ENCODE measurements at places on chromosomes 3 and 15.

GRCh38 chr3:27425896-27426565 is 56.8 kb upstream of the NEK10 start:
- no peak for DNase-seq

GRCh38 chr15:74209560-74209958 is 7.0 kb upstream of the STRA6 start:
- no peak for DNase-seq

DNA sequence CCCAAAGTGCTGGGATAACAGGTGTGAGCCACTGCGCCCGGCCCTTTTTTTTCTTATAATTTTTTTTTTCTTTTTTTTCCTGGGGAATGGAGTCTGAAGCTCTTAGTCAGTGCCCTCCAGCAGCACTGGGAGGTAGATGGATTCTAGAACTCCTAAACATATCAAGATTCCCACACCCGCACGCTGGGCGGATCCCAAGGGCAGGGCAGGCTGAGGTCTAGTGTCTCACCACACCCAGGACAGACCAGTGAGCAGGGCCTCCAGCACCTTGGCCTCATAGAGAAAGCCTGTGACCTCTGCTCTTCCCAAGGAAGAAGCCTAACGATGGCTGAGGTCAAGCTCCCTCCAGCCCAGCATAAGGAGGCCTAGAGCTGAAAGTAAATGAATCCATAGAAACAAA is 153.7 kb upstream of the MEF2A start:
- no peak for DNase-seq

GRCh38 chr15:48281674-48282073 is 49.6 kb upstream of the DUT start:
- no peak for DNase-seq

DNA sequence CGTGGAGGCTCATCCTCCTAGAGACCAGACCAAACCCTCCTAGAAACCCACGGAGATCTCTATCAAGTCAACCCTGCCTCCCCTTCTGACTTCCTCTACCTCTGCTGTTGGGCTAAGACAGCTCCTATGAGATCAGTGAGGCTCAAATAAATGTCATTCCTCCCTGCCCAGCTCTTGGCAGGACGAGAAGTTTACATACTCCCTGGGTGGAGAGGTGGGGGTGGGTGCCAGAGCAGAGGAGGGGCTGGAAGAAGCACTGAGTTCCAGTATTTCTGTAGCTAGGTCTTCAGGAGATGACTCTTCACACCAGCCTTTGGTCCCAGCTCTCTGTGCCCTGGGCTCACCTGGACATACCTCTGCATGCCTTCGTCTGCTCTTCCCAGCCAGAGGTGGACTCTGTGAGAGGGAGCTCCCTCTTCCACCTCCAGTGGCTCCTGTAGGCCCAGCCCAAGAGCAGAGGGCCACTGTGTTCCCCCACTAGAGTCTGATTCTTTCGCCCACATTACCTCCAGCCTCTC is 42.4 kb upstream of the TLE3 start:
- no peak for DNase-seq

GRCh38 chr3:65019443-65020055 is 331.7 kb upstream of the ADAMTS9 start:
- no peak for DNase-seq

DNA sequence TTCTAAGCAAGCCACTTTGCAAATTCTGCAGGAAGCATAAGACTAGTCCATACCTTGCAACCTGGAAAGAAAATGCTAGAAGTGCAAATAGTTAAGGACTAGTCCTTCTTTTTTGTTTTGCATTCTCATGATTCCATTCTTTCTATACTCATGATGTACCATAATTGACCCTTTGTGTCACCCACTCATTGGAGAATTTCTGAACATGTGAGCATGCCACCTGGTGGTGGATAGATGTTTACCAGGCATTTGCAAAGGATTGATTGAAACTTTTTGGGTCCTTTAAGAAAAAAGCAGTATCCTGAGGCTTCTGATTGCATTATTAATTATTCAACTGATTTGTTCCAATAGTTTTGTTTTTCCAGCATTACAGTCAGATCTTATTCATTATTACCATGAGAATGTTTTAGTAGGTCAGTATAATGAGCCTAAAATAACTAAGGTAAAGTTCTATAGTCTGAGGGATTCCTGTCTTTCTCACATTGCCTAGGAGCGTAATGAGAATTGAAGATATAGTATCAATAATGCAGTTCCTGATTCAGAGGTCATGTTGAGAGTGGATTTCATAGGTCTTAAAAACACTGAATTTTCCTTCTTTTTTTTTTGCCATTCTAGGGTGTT is 20.2 kb upstream of the DIPK2A start:
- DNase-seq = peak; percentile 12

DNA sequence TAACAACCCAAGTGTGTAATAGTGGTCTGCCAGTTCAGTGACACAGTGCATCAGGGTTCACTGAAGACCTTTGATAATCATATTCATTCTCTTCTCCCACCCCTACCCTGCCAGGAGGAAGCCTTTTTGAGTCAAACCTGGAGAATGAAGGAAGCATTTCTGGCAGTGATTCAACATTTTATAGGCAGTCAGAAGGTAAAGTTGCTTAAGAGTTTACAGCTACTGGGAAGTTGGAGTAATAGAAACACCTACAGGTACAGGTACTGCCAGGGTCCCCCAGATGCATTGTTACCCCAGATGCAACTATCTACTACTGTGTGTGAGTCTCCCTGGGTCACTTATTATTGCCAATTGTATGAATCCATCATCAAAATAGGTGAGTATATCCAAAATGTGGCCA is 146.9 kb upstream of the EIF1B start:
- no peak for DNase-seq

DNA sequence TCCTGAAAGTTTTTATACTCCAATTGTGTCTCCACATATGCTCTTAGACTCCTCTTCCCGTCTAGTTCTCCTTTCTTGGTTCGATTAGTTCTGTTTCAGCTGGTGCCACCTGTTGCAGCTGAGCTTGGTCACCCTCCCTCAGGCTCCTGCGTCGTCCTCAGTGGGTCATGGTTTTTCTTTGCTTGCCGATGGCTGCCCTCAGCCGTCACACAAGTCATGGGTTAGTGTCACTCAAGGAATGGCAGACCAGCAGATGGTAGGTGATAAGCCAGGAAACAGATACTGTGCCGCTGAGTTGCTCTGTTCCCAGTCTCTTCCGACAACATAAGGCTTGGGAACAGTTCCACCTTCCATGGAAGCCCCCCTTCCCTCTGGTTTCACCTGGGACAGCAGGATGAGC is 109.9 kb downstream of the IGF1R start:
- no peak for DNase-seq

DNA sequence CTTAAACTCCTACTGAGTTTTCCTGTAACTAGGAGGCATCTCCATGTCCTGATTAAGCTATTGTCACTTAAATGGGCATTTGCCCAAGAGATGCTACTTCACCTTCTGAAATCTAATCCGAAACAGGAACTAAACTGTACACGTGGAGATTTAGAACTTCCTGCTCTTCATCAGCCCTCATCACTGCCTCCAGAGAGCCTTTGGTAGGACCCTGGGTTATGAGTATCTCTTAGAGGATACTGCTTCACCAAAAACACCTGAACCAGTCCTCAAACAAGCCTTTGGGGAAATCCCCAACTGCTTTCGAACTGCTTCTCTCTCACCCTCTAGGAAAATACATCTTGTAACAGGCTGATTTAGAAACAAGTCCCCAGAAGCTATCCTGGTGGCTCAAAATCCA is 320.3 kb downstream of the GAP43 start:
- DNase-seq = no peak

DNA sequence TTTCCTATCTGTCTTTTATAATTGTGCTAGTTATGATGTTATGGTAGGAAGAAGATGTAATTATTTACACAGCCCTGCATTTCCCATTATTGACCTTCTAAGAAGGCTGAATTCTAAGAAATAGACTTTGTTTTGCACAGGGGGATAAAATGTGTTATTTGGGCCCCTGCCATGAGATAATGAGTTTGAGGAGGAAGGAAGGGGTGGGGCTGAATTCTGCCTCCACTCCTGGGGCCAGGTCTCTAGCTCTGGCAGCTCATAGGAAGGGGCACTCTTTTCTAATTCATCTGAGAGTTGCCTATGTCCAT is 69.2 kb upstream of the GOLGA8B start:
- no peak for DNase-seq

GRCh38 chr3:177498037-177498857 is 301.0 kb upstream of the TBL1XR1 start:
- no peak for DNase-seq

- DNase-seq = no peak
These were observed 376.5 kb upstream of the KCNMB2 start for GRCh38 chr3:178159691-178160220.

- peak; percentile 16 for DNase-seq
These were observed 19.1 kb downstream of the TTC21A start for GRCh38 chr3:39126532-39127071.

GRCh38 chr15:55829826-55830225 is 86.9 kb upstream of the PRTG start:
- DNase-seq = no peak

DNA sequence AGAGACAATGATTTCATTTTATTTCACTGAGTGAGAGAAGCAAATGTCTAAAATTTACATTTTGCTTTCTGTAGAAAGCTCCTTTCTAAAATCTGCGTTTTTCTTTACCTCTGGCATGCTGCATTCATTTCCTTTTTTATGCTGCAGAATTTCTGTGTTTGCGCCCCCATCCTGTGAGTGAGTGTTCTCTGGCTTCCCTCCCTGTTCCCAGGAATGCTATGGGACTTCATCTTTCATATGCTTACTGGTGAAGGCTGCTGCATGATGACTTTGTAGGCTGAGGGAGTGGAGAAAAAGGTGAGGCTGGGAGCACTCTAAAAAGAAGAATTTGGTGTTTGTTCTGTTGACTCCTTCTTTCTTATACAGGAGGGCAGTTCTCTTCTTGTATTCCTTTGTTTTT is 7.7 kb upstream of the TMC3 start:
- no peak for DNase-seq

DNA sequence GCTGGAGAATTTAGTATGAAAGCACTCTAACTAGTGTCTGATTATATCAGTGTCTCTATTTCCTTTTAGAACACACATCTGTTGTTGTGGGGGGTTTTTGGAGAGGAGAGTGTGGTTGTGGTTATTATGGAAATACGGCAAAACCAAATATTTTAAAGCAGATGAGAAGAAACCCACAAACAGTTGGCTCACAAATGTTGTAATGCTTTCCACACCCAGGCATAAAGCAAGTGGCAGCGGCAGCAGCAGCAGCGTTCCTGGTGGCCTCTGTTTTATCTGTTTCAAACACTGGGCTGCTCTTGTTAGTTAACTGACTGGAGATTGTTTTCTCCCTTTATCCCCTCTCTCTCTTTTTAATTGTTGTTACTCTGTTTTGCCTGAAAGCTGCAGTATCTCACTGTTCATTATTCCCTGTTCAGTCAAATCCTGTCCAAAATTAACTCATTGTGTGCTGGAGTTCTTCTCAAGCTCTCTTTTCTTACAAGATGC is 1045.5 kb upstream of the NR2F2 start:
- no peak for DNase-seq

DNA sequence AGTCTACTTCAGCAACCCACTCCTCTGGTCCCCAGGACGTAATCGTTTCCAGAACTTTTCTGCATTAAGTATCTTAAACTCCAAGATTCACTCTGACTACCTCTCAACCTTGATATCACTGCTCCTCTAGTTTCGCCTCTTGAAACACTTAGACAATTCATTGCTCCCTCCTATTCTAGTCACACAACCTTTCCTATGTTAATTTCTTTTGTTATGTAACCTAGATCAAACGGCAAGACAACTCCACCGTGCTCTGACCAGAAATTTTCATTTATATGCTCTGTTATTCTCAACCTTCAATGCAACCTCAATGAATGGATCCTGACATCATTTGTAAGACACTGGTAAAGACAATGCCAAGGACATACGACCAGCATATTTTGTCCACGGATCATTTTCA is 71.3 kb downstream of the CADM2 start:
- DNase-seq = no peak

GRCh38 chr3:37466660-37467359 is 292.4 kb upstream of the LRRFIP2 start:
- DNase-seq = no peak

DNA sequence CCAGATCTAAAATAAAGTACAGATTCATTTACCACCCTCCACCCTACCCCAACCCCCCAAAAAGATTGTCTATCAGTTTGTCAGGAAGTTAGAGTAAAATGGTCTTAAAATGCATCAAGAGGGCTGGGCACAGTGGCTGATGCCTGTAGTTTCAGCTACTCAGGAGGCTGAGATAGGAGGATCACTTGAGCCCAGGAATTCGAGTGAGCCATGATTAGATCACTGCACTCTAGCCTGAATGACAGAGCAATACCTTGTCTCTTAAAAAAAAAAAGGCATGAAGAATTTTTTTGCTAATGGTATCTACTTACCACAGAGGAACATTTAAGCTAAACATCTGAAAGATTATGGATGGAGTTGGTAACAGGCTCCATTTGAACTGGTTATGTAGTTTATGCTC is 71.0 kb downstream of the RBM6 start:
- DNase-seq = no peak

- DNase-seq = no peak
These were observed 19.0 kb upstream of the NR1I2 start for GRCh38 chr3:119762876-119763275.

DNA sequence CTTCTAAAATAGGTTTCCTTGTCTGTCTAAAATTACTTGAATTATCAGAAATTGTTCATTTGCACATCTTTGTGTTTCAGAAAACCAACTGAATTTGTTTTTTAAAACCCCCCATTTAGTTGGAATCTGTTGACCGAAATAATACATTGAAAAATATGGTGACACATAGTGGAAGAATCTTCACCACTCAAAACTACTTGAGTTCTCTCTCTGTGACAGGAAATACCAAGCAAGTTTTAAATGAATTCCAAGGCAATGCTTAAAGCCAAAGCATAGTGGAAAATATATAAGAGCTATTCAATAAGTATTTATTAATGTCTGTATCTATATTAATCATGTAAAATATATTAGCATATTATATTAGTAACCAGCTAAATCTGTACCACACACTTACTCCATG is 224.9 kb upstream of the COL8A1 start:
- no peak for DNase-seq

DNA sequence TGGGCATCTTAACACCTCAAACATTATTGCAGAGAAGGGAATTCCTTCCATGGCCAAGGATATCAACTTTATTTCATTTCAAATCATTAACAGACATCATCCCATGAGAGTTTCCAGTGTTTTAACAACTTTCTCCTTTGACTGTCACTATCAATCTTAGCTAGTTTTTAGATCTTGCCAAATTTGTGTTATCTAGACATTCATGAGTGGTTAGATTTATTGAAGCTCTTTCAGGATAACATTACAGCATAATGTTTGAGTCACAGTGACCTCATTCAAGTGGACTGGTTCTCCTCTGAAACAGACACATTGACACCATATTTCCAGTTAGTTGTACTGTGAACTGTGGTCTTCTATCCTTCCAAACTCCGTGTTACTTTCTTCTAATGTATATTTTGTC is 8.6 kb upstream of the TNFAIP8L3 start:
- no peak for DNase-seq

- DNase-seq = no peak
These were observed 371.3 kb downstream of the ERC2 start for GRCh38 chr3:56096999-56097398.

Data from stimulated activated naive CD4-positive, alpha-beta T cell treated with Interleukin-2 at 50 U/mL for 16 hours (primary cell).